ENCODE measurements at places on chromosomes 3 and 15.
A peak's percentile ranks its signal among the peaks of the same experiment; 100 is the strongest.

GRCh38 chr3:66819993-66820501 is 178.1 kb upstream of the KBTBD8 start:
- no peak for DNase-seq
- no peak overlapping the region for H3K27ac ChIP-seq
- no peaks in the 10 kb centered on the region for H3K4me1 ChIP-seq
- H3K36me3 ChIP-seq, result no peaks in the 10 kb centered on the region
- H3K27me3 ChIP-seq, result peaks cover 15% of the 10 kb centered on the region
- no peak overlapping the region for H3K4me3 ChIP-seq

DNA sequence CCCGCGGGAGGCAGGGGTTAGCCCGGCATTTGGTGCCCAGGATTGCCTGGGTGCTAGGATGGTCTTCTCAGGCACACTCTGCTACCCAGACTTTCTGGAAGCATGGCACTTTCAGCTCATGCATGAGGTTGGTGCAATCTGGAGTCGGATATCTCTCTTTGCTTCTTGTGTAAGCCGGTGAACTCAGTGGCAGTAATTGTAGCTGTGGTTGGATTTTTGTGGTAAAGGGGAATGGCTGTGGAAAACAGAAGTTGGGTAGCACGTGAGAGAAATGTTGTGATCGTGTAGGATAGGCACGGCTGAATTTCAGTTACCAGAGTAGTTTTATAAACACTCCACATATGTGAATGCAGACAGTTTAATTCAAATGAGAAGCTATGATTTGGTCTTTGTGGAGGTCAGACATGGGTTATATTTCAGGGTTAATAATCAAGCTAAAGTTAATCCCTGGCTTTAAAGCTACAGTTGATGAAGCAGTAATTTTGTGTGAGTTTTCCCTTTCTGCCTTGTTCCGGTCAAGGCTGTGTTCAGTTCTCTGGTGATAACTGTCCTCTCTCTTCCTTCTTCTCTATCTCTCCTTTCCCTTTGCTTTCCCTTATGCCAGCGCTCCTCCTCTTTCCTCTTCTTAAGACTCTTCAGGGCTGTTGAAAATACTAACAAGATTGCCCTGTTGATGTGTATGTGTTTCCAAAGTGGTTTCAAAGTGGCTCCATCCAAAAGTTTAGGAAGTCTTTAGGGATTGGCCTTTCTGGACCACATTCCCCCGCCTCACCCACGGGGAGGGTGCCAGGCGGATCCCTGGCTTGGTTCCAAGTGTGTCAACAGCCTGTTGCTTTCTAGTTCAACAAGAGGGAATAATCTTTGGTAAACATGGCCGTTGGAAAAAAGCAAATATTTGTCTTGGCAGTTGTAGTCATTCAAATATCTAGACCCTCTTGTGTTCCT is 404.6 kb upstream of the C2CD4B start:
- H3K27ac ChIP-seq, result no peak overlapping the region
- peaks cover 2% of the 10 kb centered on the region for H3K27me3 ChIP-seq
- H3K36me3 ChIP-seq, result no peaks in the 10 kb centered on the region

GRCh38 chr3:64616953-64617352 is 70.8 kb downstream of the ADAMTS9 start:
- H3K4me1 ChIP-seq, result no peaks in the 10 kb centered on the region
- H3K36me3 ChIP-seq, result no peaks in the 10 kb centered on the region
- no peak for DNase-seq
- H3K27me3 ChIP-seq, result no peaks in the 10 kb centered on the region
- H3K27ac ChIP-seq, result no peak overlapping the region
- no peak overlapping the region for H3K4me3 ChIP-seq

DNA sequence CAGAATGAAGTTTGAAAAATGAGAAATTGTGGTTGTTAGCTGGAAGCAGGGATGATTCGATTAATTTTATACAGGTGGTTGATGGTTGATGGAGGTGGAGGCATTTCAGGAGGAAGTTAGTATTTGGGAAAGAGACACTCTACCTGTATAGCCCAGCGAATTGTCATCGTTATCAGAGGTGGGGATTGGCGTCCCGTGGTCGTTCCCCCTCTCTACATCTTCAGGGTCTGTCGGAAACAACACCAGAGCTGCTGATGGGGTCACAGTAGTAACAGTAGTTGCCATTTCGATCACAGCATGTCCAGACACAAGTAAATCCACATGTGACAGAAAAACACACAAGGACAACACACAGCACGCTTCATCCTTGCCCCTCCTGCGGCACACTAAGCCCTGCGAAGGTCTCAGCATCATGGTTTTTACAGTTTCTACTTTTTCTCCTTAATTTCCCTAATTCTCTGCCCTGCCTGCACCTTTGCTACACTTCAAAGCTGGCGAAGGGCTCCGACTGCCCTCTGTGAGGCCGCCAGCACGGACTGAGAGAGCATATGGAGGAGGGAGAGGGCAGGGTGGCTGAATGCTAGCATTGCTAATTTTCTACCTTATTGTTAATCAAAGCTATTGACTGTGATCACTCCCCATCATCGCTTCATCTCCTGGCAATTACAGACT is 642.3 kb downstream of the ROBO1 start:
- H3K27ac ChIP-seq, result no peak overlapping the region
- no peak overlapping the region for H3K4me3 ChIP-seq
- no peaks in the 10 kb centered on the region for H3K27me3 ChIP-seq
- no peak for DNase-seq
- no peaks in the 10 kb centered on the region for H3K36me3 ChIP-seq

DNA sequence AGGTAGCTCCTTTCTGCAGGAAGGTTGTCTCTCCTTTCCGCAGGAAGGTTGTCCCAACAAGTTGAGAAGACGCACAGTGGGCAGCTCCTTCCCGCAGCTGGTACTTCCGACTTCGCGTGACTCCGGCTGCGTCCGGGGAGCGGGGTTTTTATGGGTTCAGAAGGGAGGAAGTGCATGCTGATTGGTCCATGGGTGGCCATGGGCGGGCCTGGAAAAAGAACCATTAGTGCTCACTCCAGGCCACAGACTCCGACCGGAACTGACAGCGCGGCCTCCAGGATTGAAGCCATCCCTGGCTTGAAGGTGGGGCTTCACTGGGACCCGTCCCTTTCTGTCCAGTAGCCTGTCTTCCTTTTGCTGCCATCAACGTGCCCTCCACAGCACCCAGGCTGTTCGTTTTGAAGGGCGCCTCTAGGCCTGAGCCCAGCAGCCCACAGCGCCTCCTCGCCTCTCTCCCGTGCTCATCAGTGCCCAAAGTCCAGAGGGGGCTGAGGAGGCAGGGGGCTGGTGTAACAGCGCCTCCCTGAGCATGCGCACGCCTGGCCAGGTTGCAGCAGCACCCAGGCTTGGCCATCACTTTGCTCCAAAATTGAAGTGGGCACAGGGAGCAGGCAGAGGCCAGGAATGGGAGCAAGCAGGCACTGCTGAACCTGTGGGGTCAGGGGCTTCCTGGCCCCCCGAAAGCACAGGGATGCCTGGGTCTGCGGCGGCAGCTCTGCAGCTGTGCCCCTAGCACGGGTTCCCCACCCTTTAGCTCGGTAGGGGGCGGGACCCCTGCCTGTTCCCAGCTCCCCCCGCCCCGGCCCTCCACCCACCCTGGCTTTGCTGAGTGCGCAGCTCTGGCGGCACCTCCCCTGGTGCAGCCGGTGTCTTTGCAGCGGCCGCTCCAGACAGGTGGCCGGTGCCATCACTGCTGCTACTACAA is 330.6 kb upstream of the MCTP2 start:
- no peak overlapping the region for H3K27ac ChIP-seq
- DNase-seq, result no peak
- H3K36me3 ChIP-seq, result no peaks in the 10 kb centered on the region
- no peak overlapping the region for H3K4me3 ChIP-seq
- H3K4me1 ChIP-seq, result no peaks in the 10 kb centered on the region

DNA sequence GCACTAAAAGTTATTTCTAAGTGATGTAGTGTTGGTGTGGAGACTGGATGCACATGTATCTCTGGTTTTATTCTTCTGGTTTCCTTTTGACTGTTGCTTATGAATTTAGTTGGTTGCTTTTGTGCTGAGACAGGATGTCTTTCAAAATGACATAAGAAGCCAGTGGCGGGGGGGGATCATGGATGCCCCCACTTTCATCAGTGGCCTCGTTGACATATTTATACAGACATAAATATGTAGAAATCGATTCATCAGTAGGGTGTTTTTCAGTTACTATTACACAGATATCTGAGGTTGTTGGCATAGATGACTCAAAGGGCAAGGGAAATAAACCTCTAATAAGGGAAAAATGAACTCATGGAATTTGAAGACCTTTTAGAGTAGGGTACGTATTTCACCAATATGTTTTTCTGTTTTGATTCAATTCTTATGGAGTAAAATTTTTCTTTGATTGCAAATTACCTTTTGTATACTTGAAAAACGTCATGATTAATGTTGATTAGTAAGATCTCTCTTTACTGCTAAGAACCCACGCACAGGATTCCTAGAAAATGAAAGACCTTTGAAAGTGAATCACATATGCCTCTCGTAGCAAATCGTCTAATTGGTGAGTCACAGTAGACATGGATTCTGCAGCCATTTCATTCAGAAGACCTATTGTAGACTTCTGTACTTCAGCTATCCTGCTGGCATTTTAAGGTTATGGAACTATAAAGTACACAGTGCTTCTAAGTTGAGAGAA is 97.4 kb upstream of the RBMS3 start:
- H3K4me3 ChIP-seq, result no peak overlapping the region
- no peaks in the 10 kb centered on the region for H3K36me3 ChIP-seq
- H3K27ac ChIP-seq, result peak overlapping the region; percentile 61
- peaks cover 35% of the 10 kb centered on the region for H3K4me1 ChIP-seq
- no peak for DNase-seq

DNA sequence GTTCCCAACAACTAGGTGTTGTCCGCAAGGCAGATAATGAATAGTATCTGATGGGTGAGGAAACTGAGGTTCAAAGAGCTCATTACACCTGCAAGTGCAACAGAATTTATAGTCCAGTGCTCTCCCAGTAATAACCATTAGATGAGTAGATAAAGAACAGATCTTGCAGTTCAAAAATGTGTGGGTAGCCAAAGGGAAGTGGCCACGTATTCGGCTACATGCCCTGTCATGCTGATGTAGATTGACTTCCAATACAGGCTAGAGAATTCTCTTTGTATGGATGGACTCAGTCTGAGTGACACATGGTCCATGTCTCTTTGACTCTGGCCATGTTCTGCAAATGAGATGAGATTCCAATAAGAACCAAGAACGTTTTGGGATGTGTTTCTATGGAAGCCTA is 187.9 kb upstream of the LPP start:
- H3K27ac ChIP-seq, result no peak overlapping the region
- no peak for DNase-seq
- H3K36me3 ChIP-seq, result no peaks in the 10 kb centered on the region

DNA sequence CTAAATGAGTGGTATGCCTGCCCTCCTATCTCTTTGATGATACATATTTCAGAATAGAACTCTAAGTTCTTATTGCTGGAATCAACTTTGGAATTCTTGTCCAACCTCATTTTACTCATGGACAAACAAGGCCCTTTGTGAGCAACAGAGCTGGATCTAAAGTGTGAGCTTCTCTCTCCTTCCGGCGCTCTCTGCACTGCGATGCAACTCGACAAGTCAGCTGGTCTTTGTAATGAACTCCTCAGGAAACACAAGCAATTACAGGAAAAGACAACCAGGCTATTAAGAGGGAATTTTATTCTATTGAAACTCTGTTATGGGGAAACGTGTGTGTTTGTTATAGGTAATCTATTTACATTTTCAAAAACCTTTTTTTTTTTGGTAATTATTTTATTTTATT is 20.3 kb upstream of the NRROS start:
- H3K27ac ChIP-seq, result no peak overlapping the region
- peaks cover 29% of the 10 kb centered on the region for H3K4me1 ChIP-seq
- no peaks in the 10 kb centered on the region for H3K36me3 ChIP-seq
- DNase-seq, result no peak
- H3K27me3 ChIP-seq, result no peaks in the 10 kb centered on the region
- no peak overlapping the region for H3K4me3 ChIP-seq

- peaks cover 17% of the 10 kb centered on the region for H3K36me3 ChIP-seq
- no peak overlapping the region for H3K4me3 ChIP-seq
- no peak for DNase-seq
- peaks cover 45% of the 10 kb centered on the region for H3K4me1 ChIP-seq
- no peak overlapping the region for H3K27ac ChIP-seq
Measured at GRCh38 chr3:71152892-71153265, 430.6 kb downstream of the FOXP1 start.

DNA sequence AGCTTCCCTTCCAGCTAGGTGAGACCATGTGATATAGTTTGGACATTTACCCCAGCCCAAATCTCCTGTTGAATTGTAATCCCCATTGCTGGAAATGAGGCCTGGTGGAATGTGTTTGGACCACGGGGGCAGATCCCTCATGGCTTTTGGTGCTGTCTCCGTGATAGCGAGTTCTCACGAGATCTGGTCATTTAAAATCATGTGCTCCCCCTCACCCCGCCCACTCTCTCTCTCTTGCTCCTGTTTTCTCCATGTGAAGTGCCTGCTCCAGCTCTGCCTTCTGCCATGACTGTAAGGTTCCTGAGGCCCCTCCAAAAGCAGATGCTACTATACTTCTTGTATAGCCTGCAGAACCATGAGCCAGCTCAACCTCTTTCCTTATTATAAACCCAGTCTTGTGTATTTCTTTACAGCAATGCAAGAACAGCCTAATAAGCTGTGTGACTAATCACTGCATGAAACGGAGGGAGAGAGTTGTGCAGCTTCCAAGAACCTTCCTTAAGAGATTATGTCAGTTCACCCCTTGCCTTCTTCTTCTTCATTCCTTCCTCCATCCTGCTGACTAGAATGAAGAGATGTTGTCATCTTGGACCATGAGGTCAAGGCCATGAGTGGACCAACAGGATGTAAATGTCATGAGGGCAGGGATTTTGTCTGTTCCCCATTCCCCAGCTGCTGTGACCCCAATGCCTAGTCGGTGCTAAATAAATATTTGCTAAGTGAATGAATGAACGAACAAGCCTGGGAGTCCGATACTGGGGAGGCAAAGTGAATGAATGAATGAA is 91.0 kb downstream of the CPN2 start:
- H3K4me1 ChIP-seq, result peaks cover 18% of the 10 kb centered on the region
- no peak overlapping the region for H3K27ac ChIP-seq
- H3K4me3 ChIP-seq, result no peak overlapping the region
- no peak for DNase-seq
- H3K36me3 ChIP-seq, result peaks cover 5% of the 10 kb centered on the region

- H3K4me3 ChIP-seq, result no peak overlapping the region
- H3K27ac ChIP-seq, result no peak overlapping the region
- DNase-seq, result no peak
- H3K27me3 ChIP-seq, result no peaks in the 10 kb centered on the region
- H3K4me1 ChIP-seq, result peaks cover 19% of the 10 kb centered on the region
Measured at GRCh38 chr15:83061680-83062079, 5.4 kb downstream of the BTBD1 start.

GRCh38 chr3:45095916-45096526 is 50.2 kb downstream of the CDCP1 start:
- H3K27me3 ChIP-seq, result peaks cover 1% of the 10 kb centered on the region
- H3K36me3 ChIP-seq, result peaks cover 59% of the 10 kb centered on the region
- H3K4me3 ChIP-seq, result no peak overlapping the region
- H3K27ac ChIP-seq, result no peak overlapping the region
- no peak for DNase-seq
- peaks cover 20% of the 10 kb centered on the region for H3K4me1 ChIP-seq

- no peaks in the 10 kb centered on the region for H3K36me3 ChIP-seq
- no peak for DNase-seq
- H3K27me3 ChIP-seq, result peaks cover 46% of the 10 kb centered on the region
- H3K4me3 ChIP-seq, result no peak overlapping the region
- H3K27ac ChIP-seq, result no peak overlapping the region
Measured at GRCh38 chr15:94110476-94111130, 120.8 kb upstream of the MCTP2 start.
